Colonic mucosa (tissue), 4 donors: ENCODE measurements at places on chromosomes 16 and 17.

DNA sequence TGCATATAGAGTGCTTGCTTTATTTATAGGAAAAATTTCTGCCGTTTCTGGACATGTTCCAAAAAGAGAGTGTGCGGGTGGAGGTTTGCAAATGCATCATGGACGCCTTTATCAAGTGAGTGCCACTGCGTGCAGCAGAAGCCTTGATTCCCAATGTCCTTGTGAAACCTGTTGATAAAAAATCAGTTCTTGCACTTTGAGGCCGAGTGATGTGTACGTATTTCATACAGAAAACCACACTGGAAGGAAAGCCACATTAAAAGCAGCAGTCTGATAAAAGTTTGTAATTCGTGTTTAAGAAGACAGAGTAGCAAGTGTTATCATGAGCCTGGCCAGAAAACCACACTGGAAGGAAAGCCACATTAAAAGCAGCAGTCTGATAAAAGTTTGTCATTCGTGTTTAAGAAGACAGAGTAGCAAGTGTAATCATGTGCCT, 78.0 kb downstream of the KNOP1 start:
- no peak for DNase-seq

DNA sequence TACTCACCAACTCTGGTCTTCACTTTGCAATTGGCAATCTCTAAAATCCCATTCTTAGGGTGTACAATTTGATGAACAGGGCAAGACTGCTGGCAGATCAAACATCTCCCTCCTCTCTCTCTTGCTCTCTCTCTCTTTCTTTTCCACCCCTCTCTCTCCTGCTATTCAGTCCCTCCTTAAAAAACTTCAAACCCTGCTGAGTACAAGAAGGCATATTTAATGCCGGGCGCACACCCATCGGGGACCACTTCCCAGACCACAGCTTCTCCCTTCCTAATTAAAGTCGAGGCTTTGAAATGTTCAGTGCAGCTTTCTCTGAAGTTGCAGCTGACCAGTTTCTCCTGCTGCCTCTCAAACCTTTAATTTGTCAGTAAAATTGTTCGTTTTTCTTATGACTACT, 185.4 kb upstream of the CDH11 start:
- DNase-seq, result no peak

- peak; percentile 88 for DNase-seq
Measured at GRCh38 chr17:50055426-50056216, at the start of gene ITGA3. Gene ITGA3 (plus strand): TSS chr17:50056110. CDS start chr17:50056440, 330 bp downstream.

GRCh38 chr16:9090101-9090959, 1.1 kb upstream of the HAPSTR1 start:
- DNase-seq, result peak; percentile 42

DNA sequence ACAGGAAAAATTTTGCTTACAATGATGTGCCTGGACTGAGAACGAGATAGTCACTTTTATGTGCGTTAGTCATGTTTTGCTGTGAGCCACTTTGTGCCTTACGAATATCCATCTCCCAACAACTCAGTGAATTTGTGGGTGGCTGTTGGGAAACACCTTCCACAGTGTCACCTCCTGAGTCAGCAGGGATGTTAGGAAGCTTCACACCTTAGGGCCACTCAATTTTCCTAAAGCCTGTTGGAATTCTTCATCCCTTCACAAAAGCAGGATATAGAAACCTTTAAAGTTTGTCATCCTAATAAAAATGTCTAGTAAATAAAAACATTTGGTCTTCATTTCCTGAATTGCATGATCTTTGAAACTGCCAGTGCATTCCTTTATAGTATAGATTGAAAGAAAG, 4.3 kb upstream of the KRTAP3-1 start:
- no peak for DNase-seq

- peak; percentile 58 for DNase-seq
Measured at GRCh38 chr17:43905985-43906852, 1.1 kb downstream of the MPP2 start.

GRCh38 chr17:55416470-55417052, 5.1 kb downstream of the MMD start:
- DNase-seq, result no peak

DNA sequence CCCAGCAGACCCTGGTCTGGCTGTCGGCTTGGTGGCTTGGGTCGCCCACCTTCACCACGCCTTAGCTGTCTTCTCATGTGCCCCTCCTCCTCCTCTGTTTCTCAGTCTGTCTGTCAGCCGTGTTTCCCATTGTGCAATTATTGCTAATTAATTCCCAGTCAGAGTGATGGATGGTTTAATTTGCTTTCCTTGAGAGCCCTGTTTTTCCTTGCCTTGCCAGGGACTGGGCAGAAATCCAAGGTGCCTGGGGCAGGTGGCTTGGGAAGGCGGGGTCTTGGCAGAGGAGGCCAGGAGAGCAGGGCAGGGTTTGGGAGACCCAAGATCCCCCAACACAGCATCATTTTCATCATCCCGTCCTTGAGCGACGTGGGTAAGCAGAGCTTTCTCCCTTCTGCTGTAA, 21.3 kb downstream of the NECAB2 start:
- DNase-seq, result no peak

DNA sequence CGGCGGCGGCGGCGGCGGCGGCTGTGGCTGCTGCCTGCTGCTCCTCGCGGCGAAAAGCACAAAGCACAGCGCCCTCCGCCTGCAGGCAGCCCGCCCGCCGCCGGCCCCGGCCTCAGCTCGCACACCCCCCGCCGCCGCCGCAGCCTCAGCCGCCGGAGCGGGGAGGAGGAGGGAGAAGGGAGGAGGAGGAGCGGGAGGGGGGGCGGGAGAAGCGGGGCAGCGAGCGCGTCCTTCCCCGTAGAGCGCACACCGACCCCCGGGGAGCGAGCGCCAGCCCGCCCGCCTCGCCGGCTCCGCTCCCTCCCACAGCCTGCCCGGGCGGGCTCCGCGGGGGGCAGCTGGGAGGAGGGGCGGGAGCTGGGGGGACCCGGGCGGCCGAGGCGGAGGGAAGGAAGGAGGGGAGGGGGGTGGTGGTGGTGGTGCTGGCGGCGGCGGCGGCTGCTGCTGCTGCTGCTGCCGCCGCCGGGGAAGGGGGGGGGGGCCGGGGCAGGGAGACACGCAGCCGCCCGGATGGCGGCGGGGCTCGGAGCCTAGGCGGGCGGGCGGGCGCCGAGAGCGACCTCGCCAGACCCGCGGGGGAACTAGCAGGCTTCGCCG, at the start of gene UBTF:
TSS of gene UBTF (minus strand) at position 60 of the 597 bp plus-strand sequence. CDS start 1,446 bp downstream, outside the sequence.
- no peak for DNase-seq

DNA sequence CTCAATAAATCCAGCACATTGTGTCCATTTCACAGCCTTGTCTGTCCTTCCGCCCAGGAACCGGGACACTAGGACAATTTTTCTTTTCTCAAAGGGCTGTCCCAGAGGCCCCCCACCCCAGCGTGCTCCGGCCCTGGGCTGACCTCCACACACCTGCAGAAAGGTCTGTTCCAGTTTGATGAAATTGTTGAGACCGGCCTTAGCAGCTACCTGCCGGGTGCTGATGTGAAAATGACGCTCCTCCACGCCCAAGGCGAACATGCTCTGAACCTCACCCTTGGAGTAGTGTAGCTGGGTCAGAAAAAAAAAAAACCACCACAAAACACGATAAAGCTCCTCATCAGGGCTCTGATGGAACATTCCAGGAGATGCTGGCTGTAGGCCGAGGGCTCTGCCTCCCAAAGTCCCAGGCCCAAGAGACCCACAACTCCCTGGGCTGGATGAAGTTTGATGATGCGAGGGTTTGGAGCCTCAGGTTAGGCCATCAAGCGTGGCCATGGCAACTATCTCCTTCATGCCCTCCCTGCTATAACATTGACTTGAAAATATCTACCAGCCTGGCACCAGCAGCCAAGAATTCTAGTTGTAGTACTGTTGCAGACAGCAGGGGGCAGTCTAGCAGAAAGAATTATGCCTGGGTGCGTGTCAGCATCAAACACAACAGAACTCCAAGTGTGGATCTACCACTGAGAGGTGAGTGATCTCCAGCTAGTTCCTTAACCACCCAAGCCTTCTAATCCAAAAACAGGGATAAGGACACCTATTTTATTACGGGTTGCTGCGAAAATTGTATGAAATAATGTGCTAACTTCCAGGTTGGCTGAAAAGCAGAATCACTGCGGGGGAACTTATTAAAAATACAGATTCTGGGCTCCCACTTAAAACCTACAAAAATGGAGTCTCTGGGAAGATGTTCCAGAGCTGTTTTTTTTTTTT, 62.1 kb downstream of the RMI2 start:
- peak; percentile 73 for DNase-seq

- DNase-seq, result no peak
Measured at GRCh38 chr16:67760206-67760955, 41.3 kb upstream of the GFOD2 start.

DNA sequence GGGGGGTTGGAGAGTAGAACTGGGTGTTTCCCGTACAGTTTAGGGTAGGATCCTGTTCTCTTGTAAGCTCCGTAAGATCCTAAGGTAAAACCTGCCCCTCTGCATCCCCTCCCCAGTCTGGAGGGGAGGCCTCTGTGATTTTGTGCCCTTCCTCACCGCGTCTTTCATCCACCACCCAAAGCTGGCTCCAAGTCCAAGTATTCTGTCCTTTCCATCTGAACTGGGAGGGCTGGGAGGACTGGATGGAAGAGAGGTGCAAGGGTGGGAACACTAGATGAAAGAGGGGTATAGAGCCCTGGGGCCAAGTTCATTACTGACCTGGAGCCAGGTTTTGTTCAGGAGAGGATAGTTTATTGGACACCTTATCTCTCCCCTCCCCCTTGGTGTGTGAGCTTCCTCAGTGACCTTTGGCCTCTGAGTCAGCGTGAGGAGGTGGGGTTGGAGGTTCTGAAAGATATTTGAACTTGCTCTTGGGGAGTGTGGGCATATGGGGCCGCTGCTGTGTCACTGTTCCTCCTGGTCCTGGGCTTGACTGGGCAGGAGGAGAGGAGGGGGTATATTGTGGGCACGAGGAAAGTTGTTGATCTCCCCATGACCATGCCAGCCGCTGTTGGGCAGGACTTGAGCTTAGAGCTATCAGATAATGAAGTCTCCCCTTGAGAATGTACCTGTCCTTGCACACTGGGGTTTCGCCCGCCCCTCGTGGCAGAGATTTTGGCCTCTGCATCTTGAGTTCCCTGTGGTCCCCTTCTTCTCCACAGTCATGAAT, 1.6 kb downstream of the LASP1 start:
- DNase-seq, result peak; percentile 95

DNA sequence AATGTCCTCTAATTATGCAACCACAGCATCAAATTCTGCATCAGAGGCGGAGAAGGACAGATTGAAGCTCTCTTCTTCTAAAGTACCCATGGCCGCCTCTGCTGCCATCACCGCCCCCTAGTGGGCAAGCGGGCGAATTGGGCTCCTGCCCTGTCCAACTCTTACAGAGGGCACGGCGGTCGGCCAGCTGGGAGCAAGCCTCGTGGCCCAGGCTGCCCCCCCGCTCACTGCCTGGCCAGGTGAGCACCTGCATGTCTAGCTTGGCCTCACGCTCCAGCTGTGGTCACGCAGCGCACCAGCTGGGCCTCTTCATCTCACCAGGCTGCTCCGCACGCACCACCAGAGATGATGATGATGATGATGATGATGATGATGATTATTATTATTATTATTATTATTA, 146.1 kb upstream of the TOM1L1 start:
- DNase-seq, result no peak

- no peak for DNase-seq
Measured at GRCh38 chr16:4646773-4647643, 22.4 kb downstream of the MGRN1 start.

DNA sequence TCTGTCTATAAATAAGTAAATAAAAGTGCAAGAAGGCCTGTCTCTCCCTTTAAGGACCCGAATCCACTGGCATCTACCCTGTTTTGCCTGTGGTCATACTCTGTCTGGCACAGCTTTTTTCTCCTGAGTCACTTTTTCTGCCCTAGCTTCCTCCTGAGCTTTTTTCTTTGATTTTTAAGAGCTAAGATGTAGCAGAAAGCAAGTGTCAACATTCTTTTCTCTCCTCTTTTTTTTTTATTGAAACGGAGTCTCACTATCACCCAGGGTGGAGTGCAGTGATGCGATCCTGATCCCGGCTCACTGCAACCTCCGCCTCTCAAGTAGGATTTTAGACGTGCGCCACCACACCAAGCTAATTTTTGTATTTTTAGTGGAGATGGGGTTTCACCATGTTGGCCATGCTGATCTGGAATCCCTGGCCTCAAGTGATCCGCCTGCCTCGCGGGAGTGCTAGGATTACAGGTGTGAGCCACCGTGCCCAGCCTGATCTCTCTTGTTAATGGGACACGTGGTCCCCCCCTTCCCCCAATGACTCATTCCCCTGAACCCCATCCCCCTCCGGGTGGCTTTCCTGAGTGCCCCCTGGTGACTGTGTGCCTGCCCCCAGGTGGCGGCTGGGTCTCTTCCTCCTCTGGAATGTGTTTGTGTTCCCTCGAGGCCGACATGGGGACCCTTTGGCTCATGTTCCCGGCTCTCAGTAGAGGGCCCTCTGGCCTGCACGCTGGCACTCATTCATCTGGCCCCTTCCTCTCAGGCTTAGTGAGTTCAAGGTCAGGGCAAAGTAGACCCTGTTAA, 14.2 kb downstream of the C16orf90 start:
- DNase-seq, result no peak
